ENCODE measurements at places on chromosomes 4 and X.

DNA sequence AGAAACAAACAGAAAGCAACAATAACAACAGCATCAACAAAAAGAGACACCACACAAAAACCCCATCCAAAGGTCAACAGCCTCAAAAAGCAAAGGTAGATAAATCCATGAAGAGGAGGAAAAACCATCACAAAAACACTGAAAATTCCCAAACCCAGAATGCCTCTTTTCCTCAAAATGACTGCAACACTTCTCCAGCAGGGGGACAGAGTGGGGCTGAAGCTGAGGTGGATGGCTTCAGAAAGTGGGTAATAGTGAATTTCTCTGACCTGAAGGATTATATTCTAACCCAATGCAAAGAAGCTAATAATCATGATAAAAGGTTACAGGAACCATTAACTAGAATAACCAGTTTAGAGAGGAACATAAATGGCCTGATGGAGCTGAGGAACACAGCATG, 888.2 kb downstream of the RAB28 start:
- DNase-seq, result no peak

DNA sequence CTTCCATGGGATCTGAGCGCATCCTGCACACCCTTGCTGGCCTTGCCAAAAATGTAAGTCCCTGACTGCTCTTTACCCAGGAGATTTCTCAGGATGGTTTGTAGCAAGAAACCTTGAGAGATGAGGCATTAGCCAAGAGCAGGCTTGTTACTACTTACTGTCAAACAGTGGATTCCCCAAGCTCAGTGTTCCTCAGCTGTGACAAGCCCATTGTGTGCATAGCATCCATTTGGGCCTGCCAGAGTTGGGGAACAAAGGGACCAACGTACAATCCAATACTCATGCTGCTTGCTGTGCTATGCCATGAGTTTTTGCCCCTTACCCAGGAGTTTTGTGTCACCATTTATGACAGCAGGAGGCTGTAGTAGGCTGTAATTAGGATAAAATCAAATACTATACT, 267.6 kb downstream of the TENM3 start:
- DNase-seq, result no peak

- DNase-seq, result no peak
Measured at GRCh38 chrX:72125331-72126047, 6.2 kb downstream of the RTL5 start.

DNA sequence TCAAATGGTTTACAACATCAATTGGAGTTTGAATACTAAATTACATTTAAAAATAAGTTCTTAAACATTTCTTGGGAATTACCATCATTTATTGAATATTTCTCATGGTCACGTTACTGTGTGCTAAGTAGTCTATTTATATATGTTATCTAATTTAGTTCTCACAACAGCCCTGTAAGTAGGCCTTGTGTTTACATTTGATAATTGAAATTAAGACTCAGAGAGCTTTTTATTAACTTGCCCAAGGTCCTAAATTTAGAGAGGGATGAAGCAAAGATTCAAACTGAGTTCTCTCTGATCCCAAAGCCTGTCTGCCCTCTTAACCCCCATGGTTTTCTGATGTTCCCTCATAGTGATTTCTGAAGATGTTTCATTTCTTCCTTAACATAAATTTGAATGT, 103.7 kb downstream of the CEP135 start:
- no peak for DNase-seq

DNA sequence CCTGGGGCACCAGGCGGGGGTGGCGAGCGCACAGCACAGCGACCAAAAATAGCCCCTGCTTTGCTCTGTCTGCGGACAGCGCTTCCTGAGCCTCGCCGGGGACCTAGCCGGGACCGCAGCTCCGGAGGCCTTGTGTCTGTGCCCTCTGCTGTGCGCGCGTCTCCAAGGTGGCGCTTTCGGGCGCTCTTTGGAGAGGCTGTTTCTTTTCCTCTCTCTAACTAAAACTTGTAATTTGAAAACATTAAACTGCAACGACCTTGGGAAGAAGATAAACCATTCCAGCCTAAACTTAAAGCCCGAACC, 3.4 kb downstream of the ARX start:
- DNase-seq, result no peak

- DNase-seq, result no peak
Measured at GRCh38 chr4:101290654-101291053, 56.7 kb downstream of the PPP3CA start.

- DNase-seq, result no peak
Measured at GRCh38 chr4:76293772-76294171, 12.8 kb upstream of the STBD1 start.

- no peak for DNase-seq
Measured at GRCh38 chrX:122880952-122881351, 303.1 kb upstream of the GRIA3 start.

DNA sequence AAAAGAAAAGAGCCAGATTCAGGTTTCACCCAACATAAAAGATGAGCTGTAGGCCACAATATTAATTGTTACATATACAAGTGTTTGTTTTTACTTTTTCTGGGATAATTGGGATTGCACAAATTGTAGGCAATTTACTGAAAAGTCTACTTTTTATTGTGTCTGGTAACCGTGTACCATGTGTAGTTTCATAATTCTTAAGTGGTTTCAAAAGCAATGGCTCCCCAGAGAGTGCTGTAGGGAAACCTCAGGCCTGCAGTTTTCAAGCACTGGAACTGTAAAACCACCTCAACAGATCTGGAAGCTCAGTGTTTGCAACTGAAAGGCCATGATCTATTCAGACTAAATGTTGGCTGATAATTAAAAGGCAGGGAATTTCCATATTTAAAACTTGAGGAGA, 53.9 kb upstream of the MMAA start:
- no peak for DNase-seq

- no peak for DNase-seq
Measured at GRCh38 chr4:77003400-77003799, 53.8 kb downstream of the SEPTIN11 start.

DNA sequence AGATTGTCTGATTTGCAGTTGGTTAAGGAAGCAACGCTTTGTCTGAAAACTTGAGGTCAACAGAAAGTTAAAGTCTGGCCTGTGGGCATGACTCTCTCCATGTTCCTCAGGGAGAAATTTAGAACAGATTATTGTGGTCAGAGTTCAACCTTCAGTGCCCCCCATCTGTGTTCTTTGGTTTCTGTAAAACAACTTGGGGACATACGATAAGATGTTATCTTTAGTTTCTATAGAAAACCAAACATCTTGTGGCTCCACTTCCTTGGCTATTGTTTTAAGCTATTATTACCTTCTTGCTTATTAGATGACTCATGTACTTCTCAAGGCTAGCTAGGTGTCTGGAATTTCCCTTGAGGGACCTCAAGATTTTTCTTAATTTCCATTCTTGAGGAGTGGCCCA, 507.7 kb downstream of the PDHA2 start:
- DNase-seq, result no peak

GRCh38 chr4:92198711-92199110, 105.1 kb upstream of the GRID2 start:
- no peak for DNase-seq

- no peak for DNase-seq
Measured at GRCh38 chrX:103608306-103608963, 672 bp downstream of the TCEAL3 start.

GRCh38 chrX:136457303-136457917, 30.3 kb upstream of the BRS3 start:
- DNase-seq, result no peak

GRCh38 chrX:148913971-148914370, 413.6 kb downstream of the AFF2 start:
- DNase-seq, result no peak

- DNase-seq, result no peak
Measured at GRCh38 chrX:106481341-106481740, 130.4 kb upstream of the RADX start.

DNA sequence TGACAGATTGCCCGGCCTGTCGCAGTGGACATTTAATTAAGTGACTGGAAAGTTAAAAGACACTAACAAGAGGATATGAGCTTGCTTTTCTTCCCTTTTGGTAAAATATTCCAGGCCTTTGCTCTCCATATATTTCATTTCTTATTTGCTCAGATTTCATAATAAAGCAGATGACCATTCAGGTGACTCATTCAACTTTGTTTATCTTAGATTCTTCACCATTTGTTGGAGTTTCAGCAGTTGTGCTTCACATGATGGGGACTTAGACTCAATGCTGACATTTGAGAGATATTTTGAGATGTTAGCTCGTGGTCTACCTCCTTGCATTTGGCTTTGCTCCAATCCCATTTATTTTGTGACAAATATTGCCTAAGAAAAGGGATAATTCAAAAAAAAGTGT, 312.2 kb downstream of the ARHGAP24 start:
- no peak for DNase-seq

- no peak for DNase-seq
Measured at GRCh38 chr4:112517067-112517634, 1.2 kb upstream of the NEUROG2 start.

- DNase-seq, result no peak
Measured at GRCh38 chr4:161203865-161204264, 959.9 kb downstream of the FSTL5 start.

DNA sequence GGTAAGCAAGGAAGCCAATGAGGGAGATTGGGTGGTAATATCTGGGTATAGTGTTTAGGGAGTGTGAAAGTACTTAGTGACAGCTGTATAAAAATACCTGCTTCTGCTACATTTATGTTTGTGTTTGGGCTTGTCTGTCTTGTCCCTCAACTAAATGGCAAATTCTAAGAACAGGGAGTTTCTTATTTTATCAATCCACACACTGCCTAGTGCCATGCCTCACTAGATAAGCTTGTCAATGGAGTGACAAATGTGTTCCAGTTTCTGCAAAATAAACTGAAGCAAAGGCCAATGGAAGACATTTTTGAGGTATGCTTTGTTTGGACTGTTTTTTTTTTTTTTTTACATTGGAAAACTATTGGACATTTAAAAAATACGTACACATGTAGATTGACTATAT, 418.0 kb downstream of the SH2D1A start:
- no peak for DNase-seq

Data from stimulated activated CD4-positive, alpha-beta T cell treated with anti-CD3 and anti-CD28 coated beads, Interleukin-1b, Interleukin-23, amount 100 ng/mL, for 48 hours (primary cell).